RCC 7860 (cell line): ENCODE measurements at places on chromosomes 2 and 18.

DNA sequence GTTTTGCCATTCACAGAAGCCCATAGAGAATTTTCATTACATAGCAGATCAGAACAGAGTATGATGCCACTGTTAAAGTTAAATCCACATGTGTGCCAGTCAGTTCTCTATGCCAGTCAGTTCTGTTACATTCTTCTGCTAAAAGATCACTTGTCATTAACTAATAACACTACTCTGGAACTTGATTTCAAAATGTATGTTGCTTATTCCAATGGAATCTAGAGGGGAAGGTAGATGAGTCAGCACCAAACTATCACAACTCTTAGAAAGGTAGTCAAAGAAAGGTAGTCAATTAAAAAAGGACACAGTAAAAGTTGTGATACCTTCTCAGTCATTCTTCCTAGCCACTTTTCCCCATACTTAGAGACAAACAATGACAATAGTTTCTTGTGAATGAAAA, 1214.4 kb downstream of the LRP1B start:
- DNase-seq, result no peak

DNA sequence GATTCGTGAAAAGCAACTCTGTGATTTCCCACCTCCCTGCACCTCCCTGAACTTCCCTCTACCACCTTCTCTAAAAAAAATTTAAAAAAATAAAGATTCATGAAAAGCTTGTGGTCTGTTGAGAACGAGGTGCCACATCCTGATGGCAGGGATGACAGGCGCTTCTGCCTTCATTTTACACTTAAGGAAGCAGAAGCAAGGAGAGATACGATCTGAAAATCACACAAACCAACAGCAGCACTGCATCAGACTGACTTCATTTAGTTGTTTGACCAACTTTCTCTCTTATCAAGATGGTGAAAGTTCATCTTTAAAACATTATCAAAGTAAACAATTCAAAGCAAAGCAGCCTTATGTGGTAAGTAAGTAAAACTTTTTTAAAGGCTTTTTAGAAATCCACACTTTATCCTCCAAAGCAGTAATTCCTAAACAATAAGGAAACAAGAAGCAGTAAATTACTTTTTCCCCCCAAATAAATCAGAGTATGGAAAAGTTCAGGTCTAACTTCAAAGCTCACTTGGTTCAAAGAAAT, 15.5 kb downstream of the WDFY1 start:
- DNase-seq, result no peak

- no peak for DNase-seq
Measured at GRCh38 chr2:99851811-99852210, 290.6 kb downstream of the AFF3 start.

GRCh38 chr2:238817382-238817781, 30.5 kb upstream of the TWIST2 start:
- no peak for DNase-seq

DNA sequence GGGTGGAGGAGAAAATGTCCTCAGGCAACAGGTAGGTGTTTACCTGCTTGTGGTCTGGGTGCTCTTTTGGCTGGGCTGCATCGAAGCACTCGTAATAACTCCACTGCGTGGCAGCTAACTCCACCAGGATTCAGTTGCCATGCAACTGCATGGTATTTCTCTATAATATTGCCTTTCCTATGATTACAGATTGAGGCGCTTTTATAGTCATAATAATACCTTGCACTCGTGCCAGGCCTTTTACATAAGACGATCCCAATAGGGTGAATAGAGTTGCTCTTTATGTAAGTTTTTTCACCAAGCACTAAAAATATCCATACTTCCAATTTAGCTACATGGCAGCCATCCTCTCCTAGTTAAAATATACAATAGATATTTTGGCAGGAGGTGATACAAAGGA, 19.7 kb upstream of the NYAP2 start:
- no peak for DNase-seq

- no peak for DNase-seq
Measured at GRCh38 chr2:226185616-226186211, 613.9 kb downstream of the IRS1 start.

DNA sequence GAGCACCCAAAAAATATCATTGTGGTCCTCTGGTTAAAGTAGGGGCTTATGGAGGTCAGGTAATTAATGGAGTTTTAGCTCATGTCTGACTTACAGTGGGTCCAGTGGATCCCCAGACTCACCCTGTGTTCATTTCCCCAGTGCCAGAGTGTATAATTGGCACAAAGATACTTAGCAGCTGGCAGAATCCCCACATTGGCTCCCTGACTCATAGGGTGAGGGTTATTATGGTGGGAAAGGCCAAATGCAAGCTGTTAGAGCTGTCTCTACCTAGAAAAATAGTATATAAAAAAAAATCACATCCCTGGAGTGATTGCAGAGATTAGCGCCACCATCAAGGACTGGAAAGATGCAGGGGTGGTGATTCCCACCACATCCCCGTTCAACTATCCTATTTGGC, 1067.6 kb upstream of the ACVR2A start:
- DNase-seq, result no peak

DNA sequence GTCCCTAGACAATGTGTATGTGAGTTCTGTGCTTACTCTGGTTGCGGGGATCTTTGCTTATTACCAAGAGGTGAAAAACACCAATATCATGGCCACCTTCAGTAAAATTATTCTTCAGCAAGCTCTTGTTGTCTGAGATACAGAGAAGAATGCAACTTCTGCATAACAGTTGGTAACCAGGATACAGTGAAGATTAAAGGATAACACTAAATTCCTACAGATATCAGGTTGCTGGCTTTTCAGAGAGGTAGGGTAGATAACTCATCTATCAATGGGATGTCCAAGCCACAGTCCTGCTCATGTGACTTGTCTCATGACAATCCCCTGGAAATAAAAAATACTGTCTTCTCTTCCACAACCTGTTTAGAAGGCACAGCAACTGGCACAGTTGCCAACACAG, 308.5 kb downstream of the TNS1 start:
- DNase-seq, result no peak

DNA sequence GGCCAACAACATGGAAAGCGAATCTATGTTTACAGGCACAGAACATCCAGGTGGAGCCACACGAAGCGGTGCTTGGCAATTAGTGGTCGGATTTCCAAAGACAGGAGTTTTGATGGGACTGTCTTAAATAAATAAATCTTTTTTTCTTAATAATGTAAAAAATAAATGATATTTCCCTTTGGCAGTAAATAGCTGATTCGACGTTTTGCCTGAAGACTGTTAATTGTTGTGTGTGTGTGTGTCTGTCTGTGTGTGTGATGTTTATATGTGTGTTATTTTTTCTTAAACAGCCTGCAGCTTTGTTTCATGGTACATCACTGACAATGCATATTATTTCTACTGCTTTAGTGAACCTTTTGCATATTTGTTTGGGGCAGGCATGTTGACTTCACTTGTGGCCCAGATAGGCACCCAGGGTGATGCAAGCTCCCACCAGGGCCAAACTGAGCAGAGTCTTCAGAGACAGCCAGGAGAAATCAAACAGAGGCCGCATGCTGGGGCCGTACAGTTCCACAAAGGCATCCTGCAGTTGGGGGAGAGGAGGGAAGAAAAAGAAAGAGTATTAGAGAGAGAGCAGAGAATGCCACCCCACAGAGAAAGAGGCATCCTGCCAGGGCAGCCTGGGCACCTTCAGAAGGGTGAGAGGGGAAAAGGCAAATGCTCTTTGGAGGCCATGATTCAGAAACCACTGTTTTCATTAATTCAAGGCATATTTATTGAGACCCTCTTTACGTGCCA, 191.2 kb downstream of the BCL2 start:
- DNase-seq, result no peak

DNA sequence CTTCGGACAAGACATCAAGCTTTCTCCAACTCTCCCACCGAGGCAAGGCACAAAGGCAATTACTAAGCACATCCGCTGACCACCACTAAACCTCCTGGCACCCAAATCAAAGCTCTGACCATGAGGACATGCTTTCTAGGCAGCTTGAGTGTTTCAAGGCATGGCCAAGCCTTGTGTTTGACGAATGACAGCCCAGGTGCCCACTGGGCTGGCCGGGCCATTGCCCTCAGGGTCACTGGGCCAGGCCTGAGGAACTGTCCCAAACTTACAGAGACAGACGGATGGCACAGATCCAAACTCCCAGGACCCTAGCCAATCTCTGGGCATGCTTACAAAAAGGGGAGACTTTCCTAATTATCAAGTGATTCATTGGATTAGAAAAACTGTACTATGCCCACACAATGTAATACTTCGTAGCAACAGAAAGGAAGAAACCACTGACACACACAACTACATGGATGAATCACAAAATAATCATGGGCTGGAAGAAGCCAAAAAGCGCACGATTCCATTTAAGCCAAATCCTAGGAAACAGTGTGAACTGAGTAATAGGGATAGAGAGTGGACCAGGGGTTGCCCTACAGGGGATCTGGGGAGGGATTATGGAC, 20.2 kb downstream of the CRACDL start:
- peak; percentile 38 for DNase-seq

- DNase-seq, result no peak
Measured at GRCh38 chr18:43846299-43846698, 569.0 kb upstream of the SYT4 start.

- no peak for DNase-seq
Measured at GRCh38 chr18:65498605-65499004, 252.2 kb upstream of the CDH7 start.

GRCh38 chr2:182893666-182894065, 27.2 kb upstream of the FRZB start:
- no peak for DNase-seq

DNA sequence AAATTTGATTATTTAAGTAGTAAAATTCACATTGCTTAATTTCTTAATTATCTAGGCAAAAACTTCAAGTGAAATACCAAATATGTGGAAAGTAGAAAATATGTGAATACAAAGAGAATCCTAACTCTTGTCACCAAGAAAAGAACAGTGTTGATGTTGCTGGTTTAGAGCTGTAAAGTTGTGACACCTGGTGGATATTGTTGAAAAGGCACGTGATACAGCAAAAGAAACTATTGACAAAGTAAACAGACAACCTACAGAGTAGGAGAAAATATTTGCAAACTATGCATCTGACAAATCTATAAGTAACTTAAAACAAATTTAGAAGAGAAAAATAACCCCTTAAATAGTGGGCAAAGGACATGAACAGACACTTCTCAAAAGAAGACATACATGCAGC, 25.6 kb upstream of the ZC3H15 start:
- peak; percentile 15 for DNase-seq

DNA sequence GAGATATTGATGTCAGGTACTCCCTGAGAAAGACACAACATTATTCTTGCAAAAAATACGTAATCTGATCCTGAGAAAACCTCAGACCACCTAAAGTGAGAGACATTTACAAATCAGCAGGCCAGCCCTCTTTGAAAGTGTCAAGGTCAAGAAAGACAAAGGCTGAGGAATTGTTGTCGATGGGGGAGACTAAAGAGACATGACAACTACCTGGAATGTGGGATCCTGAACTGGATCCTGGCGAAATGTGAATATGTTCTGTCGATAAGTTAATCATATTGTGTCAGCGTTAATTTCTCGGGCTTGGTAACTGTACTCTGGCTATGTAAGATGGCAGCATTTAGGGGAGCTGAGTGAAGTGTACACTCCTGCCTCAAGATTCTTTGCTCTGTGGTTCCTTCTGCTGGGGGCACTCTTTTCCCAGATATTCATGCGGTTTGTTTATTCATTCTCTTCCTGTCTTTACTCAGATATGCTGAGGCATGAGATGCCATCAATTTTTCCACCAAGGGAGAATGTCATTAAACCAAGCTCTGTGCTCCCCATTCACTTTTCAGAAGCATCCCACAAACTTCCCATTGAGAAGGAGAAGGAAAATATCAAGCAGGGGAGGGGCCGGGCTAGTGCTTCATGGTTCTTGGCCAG, 154.9 kb downstream of the CAPN13 start:
- no peak for DNase-seq

GRCh38 chr18:50720325-50720674, 99.5 kb downstream of the MRO start:
- no peak for DNase-seq

DNA sequence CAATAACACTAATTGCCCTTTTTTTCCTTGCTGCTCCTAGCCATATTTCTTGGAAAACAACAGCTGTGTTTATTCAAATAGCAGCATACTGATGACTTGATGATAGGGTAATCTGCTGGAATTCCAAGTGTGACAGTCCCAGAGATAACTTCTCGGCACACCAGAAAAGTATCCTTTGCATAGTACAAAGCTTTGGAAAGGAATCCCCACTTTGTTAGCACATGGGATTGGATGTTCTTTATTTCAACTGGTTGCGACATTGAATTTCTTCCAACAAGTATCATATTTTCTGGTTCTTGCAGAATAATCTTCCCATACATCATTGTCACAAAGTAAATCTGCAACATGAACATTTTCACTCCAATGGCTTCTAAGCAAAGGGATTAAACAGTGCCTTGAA, 445.8 kb upstream of the ACVR2A start:
- no peak for DNase-seq

- DNase-seq, result no peak
Measured at GRCh38 chr2:46120792-46121555, 176.2 kb upstream of the EPAS1 start.

DNA sequence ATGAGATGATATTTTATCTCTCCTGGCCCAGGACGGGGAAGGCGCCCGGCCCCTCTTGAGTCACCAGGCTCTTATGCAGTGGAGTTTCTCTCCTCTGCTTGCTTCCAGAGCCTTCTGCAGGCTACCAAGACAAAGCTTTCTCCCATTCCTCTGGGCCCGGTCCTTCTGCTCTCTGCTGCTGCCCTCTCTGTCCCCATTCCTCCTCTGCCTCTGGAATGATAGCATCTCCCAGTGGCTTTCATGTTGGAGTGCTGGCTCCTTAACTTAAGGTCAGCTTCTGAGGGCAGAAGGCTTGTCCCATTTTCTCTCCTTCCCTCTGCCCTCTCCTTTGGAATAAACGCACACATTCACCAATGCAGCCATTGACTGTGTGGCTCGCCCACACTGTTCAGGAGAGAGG, 86.2 kb downstream of the SDC1 start:
- DNase-seq, result no peak

GRCh38 chr2:186518945-186519344, 32.9 kb downstream of the ZC3H15 start:
- DNase-seq, result peak; percentile 54

- DNase-seq, result no peak
Measured at GRCh38 chr18:49621717-49622351, 60.0 kb downstream of the LIPG start.

- DNase-seq, result no peak
Measured at GRCh38 chr18:3107740-3108151, 94.8 kb upstream of the LPIN2 start.

DNA sequence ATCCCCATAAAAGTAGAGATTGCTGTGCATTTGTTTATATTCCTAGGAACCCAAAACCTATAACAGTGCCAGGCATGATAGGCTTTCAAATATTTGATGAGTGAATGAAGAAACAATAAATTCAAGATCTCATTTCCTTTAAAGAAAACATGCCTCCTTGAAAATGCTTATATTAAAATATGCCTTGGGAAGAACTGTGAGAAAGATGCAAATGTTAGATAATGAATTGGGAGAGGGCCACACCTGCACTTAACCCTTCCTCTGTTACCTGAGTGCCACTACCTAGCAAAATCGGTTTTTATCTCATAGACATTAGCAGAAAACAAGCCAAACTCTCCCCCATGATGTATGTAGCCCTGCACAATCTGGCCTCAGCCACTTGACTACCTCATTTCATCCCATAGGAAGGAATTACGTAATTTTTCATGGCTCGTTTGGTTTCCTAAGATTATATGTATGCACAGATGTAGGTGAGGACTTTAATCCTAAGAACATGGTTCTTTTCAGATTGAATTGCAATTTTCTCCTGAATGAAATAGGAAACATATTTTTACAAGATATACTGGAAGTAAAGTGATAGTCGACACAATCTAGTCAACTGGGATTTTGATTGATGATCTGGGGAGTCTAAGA, 25.2 kb downstream of the GULP1 start:
- DNase-seq, result no peak
